ENCODE measurements at places on chromosomes 7 and 10.

- DNase-seq = no peak
These were observed 27.9 kb downstream of the BBS9 start for GRCh38 chr7:33157311-33157710.

DNA sequence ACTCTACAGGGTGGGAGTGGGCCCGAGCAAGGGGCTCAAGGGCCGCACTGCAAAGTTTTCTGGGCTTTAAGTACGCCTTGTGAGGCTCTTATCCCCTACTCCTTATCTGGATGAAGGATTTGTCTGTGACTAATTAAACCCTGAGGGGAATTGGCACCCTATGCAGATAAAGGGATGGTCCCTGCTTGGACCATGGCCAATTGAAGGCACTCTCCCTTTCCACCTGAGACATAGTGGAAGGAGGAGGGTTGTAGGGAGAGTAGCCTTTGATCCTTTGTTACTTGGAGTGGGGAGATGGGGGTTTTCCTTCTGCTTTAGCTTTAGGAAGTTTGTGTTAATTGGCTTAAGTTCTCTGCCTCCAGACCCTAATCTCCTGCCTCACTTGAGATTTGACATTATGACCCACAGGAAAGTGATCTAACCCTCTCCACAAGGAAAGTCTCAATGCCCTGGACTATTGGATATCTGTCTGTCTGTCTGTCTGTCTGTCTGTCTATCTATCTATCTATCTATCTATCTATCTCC lies 1158.8 kb upstream of the SORCS1 start:
- DNase-seq = peak; percentile 86

- DNase-seq = no peak
These were observed 8.8 kb downstream of the NOS3 start for GRCh38 chr7:150999497-151000230.

- DNase-seq = peak; percentile 59
These were observed 828.8 kb upstream of the MBL2 start for GRCh38 chr10:53601260-53601875.

- no peak for DNase-seq
These were observed 78.7 kb downstream of the ADARB2 start for GRCh38 chr10:1658658-1659057.

- no peak for DNase-seq
These were observed 11.3 kb downstream of the NCOA4 start for GRCh38 chr10:46019177-46019528.

- no peak for DNase-seq
These were observed 64.0 kb downstream of the ZNF33B start for GRCh38 chr10:42574336-42574735.

DNA sequence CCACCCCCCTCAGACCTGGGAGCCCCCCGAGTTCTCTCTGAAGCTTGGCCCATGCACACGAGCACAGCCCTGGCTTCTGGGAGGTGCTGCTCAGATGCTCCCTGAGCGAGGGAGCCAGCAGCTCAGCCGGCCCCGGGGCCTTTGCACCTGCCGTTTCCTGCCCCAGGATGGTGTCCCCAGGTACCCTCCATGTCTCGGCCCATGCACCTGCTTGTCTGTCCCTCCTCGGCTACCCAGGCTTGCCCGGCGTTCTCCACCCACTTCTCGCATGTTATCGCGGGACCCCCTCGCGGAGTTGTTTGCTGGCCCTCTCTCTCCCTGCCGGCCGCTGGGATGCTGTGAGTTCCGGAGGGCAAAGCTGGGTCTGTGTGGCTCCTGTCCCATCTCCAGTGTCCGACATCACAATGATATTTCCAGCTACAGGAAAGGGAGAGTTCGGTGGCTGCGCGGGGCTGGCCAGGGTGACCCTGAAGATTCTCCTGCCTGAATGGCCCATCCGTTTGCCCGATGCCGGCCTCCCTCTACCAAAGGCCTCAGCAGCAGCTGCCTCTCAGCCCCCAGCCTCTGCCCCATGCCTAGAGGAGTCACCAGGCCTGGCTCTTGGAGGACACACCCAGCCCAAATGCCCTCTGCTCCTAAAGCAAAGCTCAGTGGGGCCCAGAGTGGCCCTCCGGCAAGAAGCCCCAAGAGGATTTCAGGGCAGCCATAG lies 12.2 kb upstream of the LFNG start:
- no peak for DNase-seq

- DNase-seq = peak; percentile 33
These were observed 26.6 kb downstream of the DIP2C start for GRCh38 chr10:662686-663465.

GRCh38 chr10:130615457-130615856 lies 479.3 kb downstream of the GLRX3 start:
- DNase-seq = no peak

DNA sequence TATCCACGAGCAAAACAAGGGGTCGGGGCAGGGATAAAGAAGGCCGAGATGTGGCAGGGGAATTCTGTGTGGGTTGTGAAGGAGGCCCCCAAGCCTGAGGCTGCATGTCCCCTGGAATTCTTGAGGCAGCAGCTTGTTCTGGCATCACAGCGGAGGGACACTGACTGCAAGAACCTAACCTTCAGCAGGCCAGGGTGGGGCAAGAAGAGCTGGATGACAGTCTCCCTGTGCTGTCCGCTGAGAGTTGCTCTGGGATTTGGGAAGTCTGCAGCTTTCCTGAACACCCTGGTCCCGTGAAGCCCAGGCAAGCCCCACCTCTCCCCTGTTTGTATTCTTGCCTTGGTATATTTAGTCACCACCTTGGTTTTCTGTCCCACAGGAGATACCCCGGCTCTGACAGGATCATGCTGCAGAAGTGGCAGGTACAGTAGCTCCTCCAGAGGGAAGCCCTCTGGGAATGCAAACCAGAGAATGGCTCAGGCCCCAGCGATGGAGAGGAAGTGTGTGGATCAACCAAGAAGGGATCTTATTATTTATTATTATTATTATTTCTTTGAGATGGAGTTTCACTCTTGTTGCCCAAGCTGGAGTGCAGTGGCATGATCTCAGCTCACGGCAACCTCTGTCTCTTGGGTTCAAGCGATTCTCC lies 1.9 kb upstream of the LRRC18 start:
- DNase-seq = no peak

DNA sequence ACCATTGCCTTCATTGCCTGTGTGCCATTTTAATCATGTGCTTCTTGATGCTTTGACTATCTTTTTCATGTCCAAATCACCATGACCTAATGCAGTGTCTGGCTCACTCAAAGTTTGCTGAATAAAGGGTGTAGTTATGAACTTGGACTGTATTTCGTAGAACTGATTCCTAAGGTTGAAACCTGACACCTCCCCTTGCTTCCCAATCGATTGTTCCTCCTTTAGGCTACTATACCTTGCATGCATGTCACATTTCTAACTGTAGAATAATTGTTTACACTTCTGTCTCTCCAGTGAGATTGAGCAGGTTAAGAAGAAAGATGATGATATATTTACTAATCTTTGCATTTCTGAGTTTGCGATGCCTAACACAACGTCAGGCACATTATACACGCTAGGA lies 41.0 kb upstream of the CDK1 start:
- DNase-seq = no peak

GRCh38 chr10:3054183-3054850 lies 13.0 kb upstream of the PFKP start:
- no peak for DNase-seq

- DNase-seq = no peak
These were observed 230.9 kb downstream of the DOCK4 start for GRCh38 chr7:111975346-111975745.

- no peak for DNase-seq
These were observed 44.7 kb downstream of the TBXAS1 start for GRCh38 chr7:139873593-139874301.

GRCh38 chr7:159042103-159042502 lies 102.6 kb downstream of the VIPR2 start:
- no peak for DNase-seq

DNA sequence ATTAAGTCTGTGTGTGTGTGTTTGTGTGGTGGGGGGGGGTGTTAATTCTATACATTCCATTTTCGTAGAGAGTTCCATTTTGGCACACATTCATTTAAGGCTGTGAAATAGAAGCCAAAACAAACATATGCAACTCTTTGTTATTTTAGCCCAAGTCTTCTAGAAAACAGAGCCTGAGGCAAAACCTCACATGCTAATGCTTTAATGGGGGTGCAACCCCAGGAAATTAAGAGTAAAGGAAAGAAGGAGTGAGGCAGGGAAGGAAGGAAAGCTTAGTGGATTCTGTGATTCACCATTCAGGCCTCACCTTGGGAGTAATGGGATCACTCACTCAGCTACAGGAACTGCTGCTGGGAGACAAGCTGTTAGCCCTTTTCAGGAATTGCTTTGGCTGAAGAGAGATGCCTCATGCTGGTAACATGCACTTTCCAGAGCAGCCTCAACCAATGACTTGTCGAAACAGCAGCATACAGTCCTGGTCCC lies 73.0 kb upstream of the CTTNBP2 start:
- no peak for DNase-seq

GRCh38 chr10:2011106-2011716 lies 273.9 kb upstream of the ADARB2 start:
- DNase-seq = no peak

- no peak for DNase-seq
These were observed 10.6 kb upstream of the BPGM start for GRCh38 chr7:134636008-134636449.

DNA sequence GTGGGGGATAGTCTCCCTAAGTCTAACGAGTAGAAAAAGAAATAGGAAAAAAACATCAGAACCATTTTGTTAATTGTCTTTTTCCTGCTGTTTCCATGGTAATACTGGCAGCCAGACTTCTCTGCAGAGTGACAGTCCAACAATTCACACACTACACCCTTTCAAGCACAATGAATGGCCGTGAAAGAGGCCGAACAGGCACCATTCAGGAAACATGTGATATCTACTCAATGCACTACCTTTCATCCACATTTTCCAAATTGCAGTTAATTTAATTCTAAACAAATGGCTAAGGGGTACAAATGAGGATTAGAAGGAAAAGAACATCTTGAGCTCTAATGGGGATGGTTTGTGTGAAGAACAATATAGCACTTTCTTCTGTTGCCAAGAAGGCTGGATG lies 358.5 kb upstream of the ANKRD30A start:
- DNase-seq = no peak

DNA sequence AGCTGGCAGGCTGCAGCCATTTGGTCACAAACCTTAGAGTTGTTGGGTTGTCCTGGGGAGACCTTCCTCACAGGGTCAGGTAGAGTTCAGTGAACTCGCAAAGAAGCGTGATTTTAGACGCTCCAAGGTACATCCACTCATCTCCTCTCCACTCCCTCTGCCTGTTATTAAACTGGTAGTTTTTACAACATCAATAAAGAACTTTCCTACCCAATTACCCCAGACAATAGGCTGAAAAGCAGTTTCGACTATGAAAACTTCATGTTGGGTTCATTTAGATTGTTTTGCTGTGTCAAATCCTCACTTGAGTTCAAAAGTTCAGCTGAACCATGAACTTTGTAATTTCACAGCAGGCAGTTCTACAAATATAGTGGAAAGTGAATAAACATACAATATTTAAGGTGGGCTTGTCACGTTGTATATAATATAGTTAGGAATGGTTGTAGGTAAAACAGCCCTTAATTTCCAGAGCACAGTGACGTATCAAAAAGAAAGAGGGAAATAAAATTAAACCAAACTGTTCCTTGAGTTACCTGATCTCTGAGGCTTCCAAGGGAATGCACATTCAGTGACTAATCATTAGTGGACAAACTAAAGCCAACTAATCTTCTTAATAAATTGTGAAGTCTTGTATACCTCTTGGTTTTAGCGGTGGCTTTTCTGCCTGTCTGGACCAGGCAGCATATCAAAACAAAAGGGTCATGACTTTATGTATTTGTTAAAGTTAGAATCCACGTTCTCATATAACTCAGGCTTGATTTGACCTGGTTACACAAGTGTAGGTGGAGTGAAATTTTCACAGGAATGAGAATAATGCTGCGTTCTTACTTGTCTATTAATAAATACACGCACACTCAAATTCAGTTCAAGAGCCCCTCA lies 100.5 kb downstream of the CYP26A1 start:
- no peak for DNase-seq

DNA sequence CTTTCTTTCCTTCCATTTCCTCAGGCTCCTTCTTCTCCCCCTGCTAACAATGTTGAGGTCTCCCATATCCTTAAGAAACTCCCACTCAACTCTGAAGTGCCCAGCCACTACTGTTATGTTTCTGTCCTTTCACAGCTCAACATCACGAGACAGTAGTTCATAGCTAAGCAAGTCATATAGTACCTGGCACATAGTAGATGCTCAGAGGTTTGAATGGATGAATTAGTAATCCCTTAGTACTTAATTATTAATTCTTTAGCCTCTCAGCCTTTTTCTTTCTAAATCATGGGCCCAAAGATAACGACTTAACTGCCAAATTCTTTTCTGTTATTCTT lies 22.6 kb downstream of the CSGALNACT2 start:
- DNase-seq = no peak

DNA sequence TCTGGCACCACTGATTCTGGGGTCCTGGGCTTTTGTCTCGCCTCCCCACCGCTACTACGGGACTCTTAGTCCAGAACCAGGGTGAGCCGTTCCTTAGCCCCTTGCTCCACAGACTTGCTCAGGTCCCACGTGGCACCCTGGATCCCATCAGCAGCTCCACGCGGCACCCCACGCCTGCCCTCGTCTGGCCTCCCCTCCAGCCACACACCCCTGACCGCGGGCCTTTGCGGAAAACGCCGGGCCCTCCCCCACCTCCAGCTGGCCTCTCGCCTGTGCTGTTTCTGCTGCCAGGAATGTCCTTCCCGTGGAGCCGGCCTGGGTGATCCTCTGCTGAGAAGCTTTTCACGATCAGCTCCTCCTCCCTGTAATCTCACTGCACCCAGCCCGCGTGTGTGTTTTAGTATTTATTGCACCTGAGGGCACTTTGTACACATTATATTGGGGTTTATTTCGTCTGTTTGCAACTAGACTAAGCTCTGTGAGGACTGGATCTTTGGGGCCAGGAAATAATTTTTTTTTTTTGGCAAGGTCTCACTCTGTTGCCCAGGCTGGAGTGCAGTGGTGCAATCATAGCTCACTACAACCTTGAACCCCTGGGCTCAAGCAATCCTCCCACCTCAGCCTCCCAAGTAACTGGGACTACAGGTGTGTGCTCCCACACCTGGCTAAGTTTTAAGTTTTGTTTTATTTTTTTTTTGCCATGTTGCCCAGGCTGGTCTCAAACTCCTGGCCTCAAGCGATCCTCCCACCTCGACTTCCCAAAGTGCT lies 10.5 kb upstream of the TTYH3 start:
- peak; percentile 81 for DNase-seq

DNA sequence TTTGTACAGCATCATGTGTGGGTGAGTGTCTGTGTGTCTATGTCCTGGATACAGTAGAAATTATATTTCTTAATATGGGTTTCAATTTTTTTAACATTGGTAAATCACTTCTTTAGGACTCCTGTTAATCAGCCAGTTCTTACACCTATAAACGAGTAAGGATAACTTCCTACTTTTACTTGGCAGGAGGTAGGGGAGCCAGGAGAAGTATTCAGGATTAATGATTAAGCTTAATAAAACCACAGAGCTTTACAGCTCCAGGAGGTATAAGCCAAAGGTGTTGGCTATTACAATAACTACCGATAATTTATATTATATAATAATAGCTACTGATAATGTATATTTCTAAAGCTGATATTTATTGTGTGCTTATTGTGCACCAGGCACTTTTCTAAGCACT lies 1.7 kb upstream of the FAM3C start:
- no peak for DNase-seq

GRCh38 chr10:6514844-6515780 lies 65.0 kb downstream of the PRKCQ start:
- no peak for DNase-seq
